ENCODE measurements at places on chromosomes 6 and 20. TPM values are rescaled to one million over a fixed set of nuclear protein-coding genes. Genes with fewer than 3 reads are reported as not detected.

ADGRF5 gene
- 42.1 TPM for total RNA-seq

EFCAB8 gene
- total RNA-seq, result not detected

ESF1 gene
- 15.5 TPM for total RNA-seq

CCN6 gene
- not detected for total RNA-seq

BANF2 gene
- not detected for total RNA-seq

CCDC170 gene
- total RNA-seq, result 0.36 TPM
